AG04450 (cell line): ENCODE measurements at places on chromosomes 12 and 14. TPM values are rescaled to one million over a fixed set of nuclear protein-coding genes. Genes with fewer than 3 reads are reported as not detected.

DNA sequence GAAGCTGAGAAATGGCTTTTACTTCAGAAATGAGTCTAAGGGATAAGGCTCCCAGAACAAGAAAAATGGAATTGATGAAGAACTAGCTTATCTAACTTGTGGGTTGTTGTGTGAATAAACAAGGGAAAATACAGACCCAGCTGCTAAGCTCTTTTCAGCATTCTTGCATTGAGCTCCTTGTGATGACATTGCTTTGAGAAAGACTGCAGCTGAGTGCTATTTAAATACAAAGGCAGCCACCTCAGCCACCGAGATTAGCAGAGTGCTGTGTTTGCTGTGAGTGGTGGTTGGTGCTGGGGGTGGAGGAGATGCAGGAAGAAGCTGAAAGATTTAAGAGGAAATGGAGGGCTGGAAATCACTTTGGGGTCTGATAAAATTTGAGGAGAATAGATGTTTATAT lies 396.0 kb upstream of the PRICKLE1 start:
- peak; percentile 10 for DNase-seq

- DNase-seq: no peak
Measured at GRCh38 chr12:111074965-111075364, 154.6 kb upstream of the MYL2 start.

The GLI1 gene
- polyA plus RNA-seq: 8.3 and 9.7 TPM in 2 replicates

- no peak for DNase-seq
Measured at GRCh38 chr12:116166306-116166705, 111.2 kb downstream of the MED13L start.

The NR1H4 gene
- polyA plus RNA-seq: not detected in 2 replicates

- DNase-seq: peak; percentile 61
Measured at GRCh38 chr12:85016413-85016812, 19.7 kb downstream of the TSPAN19 start.

- DNase-seq: no peak
Measured at GRCh38 chr14:72590577-72590976, 303.3 kb downstream of the DPF3 start.

The POTEG gene
- polyA plus RNA-seq: not detected in 2 replicates

DNA sequence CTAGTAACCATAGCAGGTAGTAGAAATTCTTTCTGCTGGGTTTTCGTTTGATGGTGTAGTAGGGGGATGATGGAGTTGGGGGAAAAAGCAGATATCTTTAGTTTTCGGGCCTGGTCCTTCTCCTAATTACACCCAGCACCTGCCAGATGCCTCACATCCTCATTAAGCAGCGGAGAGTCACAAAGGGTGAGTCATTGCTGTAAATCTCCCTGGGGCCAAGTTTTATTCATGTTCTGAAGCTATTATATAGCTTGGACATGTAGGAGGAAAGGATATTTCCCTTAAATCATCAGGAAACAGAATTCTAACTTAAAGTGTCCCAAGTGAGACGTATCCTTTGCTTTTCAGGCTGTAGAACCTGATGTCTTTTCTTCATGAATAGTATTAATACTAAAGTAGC lies 4.9 kb upstream of the NECAP1 start:
- no peak for DNase-seq

The NANOG gene
- 0.01 TPM in 1 of 2 replicates, not detected in the other for polyA plus RNA-seq

DNA sequence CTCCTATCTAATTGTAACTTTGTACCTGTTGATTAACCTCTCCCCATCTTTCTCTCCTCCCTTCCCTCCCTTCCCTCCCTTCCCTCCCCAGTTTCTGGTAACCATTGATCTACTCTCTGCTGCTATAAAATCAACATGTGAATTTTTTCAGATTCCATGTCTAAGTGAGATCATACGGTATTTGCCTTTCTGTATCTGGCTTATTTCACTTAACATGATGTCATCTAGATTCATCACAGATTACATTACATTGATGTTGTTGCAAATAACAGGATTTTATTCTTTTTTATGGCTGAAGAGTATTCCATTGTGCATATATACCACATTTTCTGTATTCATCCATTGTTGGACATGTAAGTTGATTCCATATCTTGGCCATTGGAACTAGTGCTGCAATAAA lies 68.0 kb upstream of the FBXO33 start:
- no peak for DNase-seq

DNA sequence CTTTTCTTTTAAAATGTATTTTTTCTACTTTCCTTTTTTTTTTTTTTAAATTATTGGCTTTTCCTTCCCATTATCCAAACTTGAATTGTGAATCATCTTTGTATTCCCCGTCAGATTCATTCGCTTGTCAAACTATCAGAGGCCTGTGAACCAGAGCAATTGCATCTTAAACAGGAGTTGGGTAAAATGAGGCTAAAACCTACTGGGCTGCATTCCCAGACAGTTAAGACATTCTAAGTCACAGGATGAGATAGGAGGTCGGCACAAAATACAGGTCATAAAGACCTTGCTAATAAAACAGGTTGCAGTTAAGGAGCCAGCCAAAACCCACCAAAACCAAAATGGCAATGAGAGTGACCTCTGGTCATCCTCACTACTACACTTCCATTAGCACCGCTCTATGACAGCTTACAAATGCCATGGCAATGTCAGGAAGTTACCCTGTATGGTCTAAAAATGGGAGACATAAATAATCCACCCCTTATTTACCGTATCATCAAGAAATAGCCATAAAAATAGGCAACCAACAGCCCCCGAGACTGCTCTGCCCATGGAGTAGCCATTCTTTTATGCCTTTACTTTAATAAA lies 19.9 kb downstream of the FUT8 start:
- no peak for DNase-seq

The KRT73 gene
- not detected in 2 replicates for polyA plus RNA-seq

DNA sequence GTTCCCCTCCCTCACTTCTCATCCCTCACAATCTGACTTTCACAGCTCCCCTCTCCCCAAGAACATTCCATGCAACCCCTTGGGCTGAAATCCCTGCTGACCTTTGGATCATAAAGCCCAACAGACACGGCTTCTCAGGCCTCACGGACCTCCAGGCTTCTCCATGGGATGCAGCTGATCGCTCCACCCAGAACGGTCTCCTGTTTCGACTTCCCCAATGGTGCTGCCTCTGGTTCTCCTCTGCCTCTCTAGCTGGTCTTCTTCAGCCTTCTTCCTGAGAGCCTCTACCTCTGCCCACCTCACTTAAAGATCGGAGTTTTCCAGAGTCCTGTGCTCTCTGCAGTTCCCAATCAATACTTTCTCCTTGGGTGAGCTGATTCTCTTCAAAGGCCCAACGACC lies 17.8 kb upstream of the PRMT8 start:
- DNase-seq: no peak
